ENCODE measurements at places on chromosomes 1 and 21. TPM values are rescaled to one million over a fixed set of nuclear protein-coding genes. Genes with fewer than 3 reads are reported as not detected.

LRRC71 gene
- total RNA-seq: not detected

AGT gene
- not detected for total RNA-seq

SYNC gene
- not detected for total RNA-seq

CELSR2 gene
- total RNA-seq: 1.2 TPM

DUSP10 gene
- total RNA-seq: 9.1 TPM

GBP6 gene
- 0.07 TPM for total RNA-seq

DNA sequence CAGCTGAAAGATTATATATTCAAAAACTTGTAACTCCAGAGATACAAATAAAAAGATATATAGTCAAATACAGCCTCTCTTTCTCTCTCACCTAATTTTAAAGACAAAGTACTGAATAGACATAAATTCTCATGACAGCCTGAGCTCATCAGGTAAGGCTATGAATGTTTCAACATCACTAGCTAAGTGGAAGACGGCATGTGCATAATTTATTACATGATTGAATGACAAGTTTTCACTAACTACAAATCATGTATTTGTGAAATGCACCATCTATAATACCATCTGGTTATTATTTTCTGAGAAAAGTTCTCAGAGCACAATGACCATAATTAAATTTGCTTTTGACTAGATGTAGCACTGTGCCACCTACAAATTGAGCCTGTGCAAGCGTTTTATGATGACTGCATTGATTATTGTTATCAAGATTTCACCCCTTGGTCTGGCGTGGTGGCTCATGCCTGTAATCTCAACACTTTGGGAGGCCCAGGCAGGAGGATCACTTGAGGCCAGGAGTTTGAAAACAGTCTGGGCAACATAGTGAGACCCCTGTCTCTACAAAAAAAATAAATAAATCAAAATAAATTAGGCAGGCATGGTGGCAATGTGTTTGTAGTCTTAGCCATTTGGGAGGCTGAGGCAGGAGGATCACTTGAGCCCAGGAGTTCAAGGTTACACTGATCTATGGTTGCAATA is 128.2 kb downstream of the APP start:
- no peaks in the 10 kb centered on the region for H3K27me3 ChIP-seq
- peaks cover 21% of the 10 kb centered on the region for H3K36me3 ChIP-seq
- no peak overlapping the region for H3K4me3 ChIP-seq
- H3K27ac ChIP-seq: no peak overlapping the region

DNA sequence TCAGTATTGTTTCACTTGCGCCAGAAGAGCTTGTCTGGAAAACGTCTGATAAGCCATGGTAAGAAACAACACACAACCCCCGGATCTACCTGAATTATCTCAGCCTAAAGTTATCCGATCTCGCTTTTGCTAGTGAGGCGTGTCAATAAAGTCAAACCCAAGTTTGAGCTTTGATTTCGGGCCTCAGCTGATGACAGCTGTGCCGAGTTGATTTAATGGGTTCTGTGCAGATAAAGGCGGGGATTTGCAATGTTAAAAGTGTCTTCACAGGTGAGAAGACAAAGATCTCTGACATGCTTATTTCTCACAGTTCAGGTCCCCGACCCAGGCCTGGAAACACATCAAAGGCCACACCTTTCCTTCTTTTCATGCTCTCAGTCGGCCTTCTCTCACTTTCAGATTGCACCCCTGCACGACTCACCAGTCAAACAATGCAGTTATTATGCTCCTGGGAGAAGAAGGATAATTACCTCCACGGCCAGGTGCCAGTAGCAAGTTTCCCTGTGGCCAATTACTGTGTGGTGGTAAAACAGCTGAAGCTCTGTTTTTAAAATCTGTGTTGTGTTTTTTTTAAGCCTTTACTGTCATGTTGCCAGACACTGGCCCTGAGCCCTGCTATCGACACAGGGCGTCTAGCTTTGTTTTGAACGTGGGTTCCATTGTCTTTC is 245.3 kb upstream of the RUNX1 start:
- no peak overlapping the region for H3K4me3 ChIP-seq
- no peaks in the 10 kb centered on the region for H3K36me3 ChIP-seq
- no peaks in the 10 kb centered on the region for H3K27me3 ChIP-seq
- H3K4me1 ChIP-seq: peaks cover 21% of the 10 kb centered on the region
- H3K27ac ChIP-seq: no peak overlapping the region

- no peaks in the 10 kb centered on the region for H3K27me3 ChIP-seq
- H3K4me1 ChIP-seq: peaks cover 77% of the 10 kb centered on the region
- peak overlapping the region; percentile 54 for H3K27ac ChIP-seq
- DNase-seq: no peak
- H3K36me3 ChIP-seq: peaks cover 13% of the 10 kb centered on the region
- no peak overlapping the region for H3K4me3 ChIP-seq
These were observed 66.2 kb downstream of the SLC45A1 start for GRCh38 chr1:8384088-8384487.

DNA sequence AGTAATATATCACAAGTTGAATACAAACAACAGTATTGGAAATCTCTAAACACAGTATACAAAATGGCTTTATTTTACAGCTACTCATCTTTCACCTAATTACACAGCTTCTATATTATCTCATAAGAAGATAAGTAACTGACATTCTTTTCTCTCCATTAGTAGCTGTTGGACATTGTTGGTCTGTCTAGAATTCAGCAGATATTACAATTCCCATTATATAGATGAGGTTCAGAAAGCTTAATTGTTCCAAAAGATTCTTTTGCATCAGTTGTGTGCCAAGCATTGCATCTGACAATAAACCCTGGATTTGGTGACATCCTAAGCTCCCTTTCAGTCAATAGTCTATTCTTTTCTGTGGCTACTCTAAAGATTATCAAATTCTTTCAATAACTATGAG is 187.0 kb downstream of the NTMT2 start:
- H3K27me3 ChIP-seq: no peaks in the 10 kb centered on the region
- no peak for DNase-seq
- H3K4me3 ChIP-seq: no peak overlapping the region
- H3K36me3 ChIP-seq: no peaks in the 10 kb centered on the region
- no peaks in the 10 kb centered on the region for H3K4me1 ChIP-seq

GRCh38 chr1:239858529-239858928 is 233.2 kb upstream of the FMN2 start:
- H3K4me3 ChIP-seq: no peak overlapping the region
- H3K27me3 ChIP-seq: no peaks in the 10 kb centered on the region
- no peak for DNase-seq
- H3K27ac ChIP-seq: no peak overlapping the region

DNA sequence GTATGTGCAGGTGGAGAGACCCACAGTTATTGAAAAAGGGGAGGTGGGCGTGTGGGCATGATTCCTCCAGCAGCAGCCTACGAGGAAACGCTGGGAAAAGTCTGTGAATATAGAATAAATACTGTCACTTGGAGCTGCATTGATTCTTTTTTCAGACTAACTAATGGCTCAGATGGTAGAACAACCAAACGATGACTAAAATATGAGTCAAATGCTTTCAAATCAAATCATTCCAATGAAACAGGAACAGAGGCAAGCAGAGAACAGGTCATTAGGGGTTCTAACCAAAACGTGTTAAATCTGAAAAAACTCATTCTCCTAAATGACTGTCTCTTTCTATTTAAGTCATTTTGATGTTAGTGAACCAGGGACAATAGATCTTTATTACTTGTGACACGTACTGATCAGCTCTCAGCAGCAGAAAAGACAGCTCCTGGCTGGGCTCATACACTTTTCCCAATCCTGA is 35.1 kb upstream of the SEC16B start:
- peaks cover 9% of the 10 kb centered on the region for H3K27me3 ChIP-seq
- H3K27ac ChIP-seq: no peak overlapping the region
- no peak overlapping the region for H3K4me3 ChIP-seq

DNA sequence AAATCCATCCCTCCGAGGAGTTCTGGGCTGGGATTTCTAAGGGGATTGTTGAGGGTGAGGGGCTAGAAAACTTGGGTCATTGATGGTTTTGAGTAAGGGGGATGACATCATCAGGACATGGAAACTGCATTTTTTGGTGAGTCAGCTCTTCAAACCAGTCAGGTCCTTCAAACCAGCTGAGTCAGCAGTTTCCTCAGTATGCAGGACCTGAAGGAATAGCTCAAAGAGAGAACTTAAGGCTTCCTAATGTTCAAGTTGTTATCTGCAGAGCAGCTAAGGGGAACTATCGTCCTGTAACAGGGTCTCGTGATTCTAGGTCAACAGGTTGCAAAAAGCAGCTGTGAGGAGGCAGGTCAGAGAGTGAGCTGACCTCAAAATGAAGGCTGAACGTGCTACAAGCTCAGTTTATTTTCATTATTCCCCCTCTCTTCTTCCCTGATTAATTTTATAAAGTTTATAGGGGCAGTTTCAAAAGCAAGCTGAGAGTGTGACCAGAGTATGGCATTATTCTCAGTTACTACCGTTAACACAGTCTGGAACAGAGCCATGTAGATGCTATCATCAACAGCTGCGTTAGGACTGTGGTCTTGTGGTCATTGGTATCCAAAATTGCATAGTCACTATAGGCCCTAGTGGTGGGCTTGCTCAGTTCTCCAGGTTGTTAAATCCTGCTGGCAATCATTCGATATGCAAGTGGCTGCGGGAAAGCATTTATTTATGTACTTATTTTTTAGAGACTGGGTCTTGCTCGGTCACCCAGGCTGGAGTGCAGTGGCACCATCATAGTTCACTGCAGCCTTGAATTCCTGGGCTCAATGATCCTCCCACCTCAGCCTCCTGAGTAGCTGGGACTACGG is 10.7 kb upstream of the SDC3 start:
- DNase-seq: no peak
- no peak overlapping the region for H3K27ac ChIP-seq

DNA sequence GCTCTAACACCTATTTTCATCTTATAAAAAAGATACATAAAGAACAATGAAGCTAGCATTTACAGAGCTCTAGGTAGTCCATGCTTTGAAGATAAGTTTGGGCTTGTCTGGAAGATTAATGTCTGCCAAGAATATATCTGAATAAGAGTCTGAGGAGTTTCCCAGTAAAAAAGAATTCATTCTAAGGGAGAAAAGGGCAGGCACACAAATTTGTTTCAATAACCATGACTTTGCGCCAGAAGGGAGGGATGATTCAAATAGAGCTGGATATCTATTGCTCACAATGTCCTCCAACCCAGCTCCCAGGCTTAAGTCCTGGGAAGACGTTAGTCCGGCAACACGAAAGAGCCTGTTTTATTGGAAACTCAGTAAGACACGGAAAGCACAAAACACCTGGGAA is 9.7 kb upstream of the TTLL7 start:
- no peak overlapping the region for H3K27ac ChIP-seq
- H3K4me3 ChIP-seq: no peak overlapping the region
- H3K4me1 ChIP-seq: peaks cover 3% of the 10 kb centered on the region
- H3K27me3 ChIP-seq: peaks cover 22% of the 10 kb centered on the region

DNA sequence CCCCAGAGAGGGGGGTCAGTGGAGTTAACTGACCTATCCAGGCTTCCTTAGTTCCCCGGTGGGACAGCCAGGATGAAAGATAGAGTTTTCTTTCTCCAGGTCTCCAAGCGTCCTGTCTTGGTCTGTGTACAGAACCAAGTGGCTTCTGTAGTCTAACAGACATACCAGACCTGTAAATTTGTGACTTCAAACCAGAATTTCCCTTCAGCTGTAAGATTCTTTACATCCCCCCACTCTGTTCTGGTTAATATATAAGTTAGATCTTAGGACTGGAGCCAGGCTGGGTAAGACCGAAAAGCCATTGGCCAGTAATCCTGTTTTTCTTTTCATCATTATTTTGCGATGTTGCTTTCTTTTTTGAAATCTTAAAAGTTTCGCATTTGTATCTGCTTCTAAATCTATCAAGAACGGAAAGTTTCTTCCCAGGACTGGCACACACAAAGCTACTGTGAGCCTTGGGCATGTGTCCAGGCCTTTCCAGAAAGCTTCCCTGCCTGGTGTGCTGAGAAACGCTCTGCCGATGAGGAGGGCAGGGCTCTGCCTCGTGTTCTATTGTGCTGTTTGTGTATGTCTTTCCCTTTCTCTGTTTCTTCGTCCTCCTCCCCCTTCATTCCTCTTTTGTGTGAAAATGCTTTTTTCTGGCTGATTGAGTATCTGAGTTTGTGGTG is 72.3 kb downstream of the RGL1 start:
- no peak overlapping the region for H3K4me3 ChIP-seq
- H3K27me3 ChIP-seq: no peaks in the 10 kb centered on the region
- H3K36me3 ChIP-seq: no peaks in the 10 kb centered on the region
- H3K27ac ChIP-seq: no peak overlapping the region
- H3K4me1 ChIP-seq: peaks cover 19% of the 10 kb centered on the region

DNA sequence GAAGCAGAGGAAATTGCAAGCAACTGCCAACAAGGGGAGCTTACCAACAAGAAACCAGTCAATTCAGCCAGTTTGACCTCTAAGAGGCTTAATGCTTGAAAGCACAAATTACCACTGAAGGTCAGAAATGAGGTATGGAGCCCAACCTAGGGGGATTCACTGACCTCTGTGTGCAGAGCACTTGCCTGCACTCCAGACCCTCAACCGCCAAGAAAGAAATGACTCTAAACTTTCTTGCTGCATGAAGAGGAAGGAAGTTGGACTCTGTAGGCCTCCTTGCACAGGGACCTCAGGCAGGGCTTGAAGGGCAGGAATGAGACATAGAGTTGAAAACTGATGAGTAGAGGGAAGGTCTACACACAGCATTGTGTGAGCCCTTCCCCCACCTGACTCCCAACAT is 10.0 kb downstream of the ARMH1 start:
- no peak overlapping the region for H3K4me3 ChIP-seq
- no peak for DNase-seq
- H3K27me3 ChIP-seq: no peaks in the 10 kb centered on the region
- no peak overlapping the region for H3K27ac ChIP-seq
- peaks cover 6% of the 10 kb centered on the region for H3K4me1 ChIP-seq

DNA sequence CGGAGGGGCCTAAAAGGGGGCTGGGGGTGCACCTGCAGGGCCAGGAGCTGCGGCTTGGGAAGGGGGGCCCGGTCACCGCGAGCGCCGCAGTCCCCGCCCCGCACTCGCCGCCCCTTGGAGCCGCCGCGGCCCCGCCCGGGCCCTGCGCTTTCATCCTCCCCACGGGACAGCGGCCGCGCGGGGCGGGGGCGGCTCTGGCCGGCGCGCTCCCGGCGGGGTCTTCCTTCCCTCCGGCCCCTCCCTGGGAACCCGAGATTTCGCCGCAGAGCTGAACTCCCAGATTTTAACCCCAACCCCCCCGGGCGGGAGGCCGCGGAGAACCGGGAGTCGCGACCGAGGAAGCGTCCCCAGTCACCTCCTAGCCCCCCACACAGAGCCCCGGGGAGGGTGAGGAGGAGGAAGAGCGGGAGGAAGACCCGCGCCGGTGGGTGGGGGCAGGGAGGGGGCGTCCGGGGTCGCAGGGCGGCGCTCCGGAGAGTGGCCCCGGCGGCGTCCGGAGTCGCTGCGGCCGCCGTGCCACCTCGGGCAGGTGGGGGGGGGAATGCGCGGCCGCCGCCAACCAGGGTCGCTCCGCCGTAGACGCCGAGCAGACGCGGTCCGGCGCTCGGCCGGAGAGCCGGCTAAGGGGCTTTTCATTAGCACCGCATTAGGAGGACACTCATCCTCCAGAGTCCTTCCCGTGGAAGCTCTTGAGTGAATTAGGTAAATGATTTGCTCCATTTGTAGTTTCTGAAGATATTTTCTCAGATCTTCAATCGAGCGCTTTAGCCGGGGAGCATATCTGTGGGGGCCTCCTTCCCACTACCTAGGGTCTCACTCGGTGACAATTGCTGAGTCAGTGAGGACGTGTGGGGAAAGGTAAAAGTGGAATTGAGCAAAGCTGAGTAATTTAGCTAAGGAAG is 31.6 kb upstream of the NFIA start:
- no peaks in the 10 kb centered on the region for H3K36me3 ChIP-seq
- no peak for DNase-seq
- H3K4me3 ChIP-seq: peak overlapping the region; percentile 74
- no peak overlapping the region for H3K27ac ChIP-seq
- H3K27me3 ChIP-seq: peaks cover 47% of the 10 kb centered on the region
